ENCODE measurements at places on chromosomes 6 and 20.

DNA sequence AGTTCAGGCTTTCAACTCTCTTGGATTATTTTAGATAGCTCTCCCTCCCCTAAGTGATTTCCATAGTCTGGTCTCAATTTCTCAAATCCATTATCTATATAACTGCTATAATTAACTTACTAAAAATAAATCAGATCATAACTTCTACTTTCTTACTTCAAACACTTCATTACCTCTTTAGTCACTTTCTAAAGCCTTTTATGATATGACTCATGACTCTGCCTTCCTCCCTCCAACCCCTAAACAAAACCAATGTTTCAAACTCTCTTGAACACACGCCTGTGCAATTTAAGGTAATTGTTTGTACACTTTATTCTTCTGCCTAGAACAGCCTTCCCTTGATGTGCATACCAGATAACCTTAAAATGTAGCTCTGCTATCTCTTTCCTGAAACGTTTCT lies 100.5 kb downstream of the LMBRD1 start:
- DNase-seq, result no peak

GRCh38 chr6:72552938-72553337 lies 68.9 kb upstream of the KCNQ5 start:
- DNase-seq, result no peak

DNA sequence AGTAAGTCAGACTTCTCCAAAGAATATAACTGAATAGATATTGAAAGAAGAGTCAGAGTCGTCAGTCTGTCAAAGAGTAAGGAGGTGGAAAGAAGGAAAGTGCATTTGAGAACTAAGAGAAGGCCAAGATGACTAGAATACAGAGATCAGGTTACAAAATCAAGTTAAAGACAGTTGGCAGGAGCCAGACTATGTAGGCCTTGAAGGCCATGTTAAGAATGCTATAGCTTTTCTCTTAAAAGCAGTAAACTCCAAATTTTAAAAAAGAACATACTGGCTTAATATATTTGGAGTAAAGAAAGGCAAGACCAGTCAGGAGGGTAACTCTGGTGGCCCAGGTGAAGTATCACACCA lies 68.8 kb downstream of the IBTK start:
- no peak for DNase-seq

DNA sequence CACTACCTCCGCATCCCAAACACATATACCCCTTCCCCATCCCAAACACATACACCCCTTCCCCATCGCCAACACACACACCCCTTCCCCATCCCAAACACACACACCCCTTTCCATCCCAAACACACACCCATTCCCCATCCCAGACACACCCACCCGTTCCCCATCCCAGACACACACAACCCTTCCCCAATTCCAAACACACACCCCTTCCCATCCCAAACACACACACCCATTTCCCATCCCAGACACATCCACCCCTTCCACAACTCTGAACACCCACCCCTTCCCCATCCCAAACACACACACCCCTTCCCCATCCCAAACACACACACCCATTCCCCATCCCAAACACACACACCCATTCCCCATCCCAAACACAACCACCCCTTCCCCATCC lies 314.5 kb downstream of the KIF16B start:
- no peak for DNase-seq

- no peak for DNase-seq
Measured at GRCh38 chr6:124443541-124443940, 518.7 kb upstream of the RNF217 start.

GRCh38 chr6:26032340-26033084 lies 54.7 kb upstream of the HFE start:
- peak; percentile 40 for DNase-seq

- no peak for DNase-seq
Measured at GRCh38 chr6:4561773-4562400, 214.3 kb upstream of the CDYL start.

- DNase-seq, result no peak
Measured at GRCh38 chr6:87465051-87465450, 7.7 kb upstream of the SLC35A1 start.

DNA sequence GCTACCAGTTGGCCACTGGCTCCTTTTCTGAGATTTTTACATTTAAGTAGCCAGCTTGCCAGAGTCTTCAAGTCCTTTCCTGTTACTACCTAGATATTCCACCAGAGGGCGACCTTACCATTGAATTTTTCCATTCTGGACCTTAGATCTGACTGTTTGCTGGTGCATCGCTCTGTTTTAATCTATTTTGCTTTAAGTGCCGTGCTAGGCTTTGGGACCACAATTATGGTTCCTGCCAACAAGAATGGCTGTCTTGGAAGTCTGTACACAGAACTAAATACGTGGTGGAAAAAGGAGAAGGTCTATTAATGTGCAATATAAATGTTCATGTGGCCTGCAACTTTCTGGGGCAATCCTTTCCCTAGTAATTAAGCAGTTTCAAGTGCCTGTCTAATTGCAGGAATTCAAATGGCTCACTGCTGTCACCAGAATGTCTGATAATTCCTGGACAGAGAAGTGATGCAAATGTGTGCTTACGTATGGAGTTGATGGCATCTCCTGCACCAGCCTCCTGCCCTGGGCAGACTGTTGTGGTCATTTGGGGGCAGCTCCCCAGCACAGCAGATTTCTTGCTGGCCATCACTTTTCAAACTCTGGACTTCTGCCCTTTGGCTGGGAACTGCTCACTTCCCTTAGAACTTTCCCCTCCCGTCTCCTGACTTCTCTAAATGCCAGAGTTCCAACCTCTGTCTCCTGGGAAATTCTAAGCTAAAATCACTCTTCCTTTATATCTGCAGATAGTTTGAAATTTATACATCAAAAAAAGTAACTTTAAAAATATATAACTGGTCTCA lies 5.6 kb upstream of the HLA-DOA start:
- DNase-seq, result no peak

- DNase-seq, result peak; percentile 42
Measured at GRCh38 chr6:25006565-25007001, 70.8 kb upstream of the RIPOR2 start.

- DNase-seq, result no peak
Measured at GRCh38 chr20:32205843-32206759, 1.4 kb downstream of the PLAGL2 start.

- peak; percentile 90 for DNase-seq
Measured at GRCh38 chr6:149746147-149746946, at the start of gene NUP43. Gene NUP43, minus strand, starts transcription at chr6:149746529. Its CDS starts 34 bp downstream, at chr6:149746495.

DNA sequence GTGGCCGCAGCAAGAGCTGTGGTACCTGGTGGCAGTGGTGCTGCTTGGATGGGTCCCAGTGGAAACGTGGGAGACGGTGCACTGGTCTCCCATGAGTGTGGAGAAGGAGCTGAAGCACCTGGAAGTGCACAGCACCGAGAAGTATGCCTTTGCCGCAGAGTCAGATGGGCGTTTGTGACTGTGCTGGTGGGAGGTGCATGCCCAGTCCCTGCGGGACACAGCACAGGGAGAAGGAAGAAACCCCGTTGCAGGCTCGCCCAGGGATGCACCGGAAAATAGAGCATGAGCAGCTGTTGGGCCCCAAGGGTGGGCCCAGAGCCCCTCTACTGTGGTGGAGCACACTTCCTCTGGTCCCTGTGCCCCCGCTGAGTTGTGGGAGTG lies 19.3 kb upstream of the RGS17 start:
- no peak for DNase-seq

DNA sequence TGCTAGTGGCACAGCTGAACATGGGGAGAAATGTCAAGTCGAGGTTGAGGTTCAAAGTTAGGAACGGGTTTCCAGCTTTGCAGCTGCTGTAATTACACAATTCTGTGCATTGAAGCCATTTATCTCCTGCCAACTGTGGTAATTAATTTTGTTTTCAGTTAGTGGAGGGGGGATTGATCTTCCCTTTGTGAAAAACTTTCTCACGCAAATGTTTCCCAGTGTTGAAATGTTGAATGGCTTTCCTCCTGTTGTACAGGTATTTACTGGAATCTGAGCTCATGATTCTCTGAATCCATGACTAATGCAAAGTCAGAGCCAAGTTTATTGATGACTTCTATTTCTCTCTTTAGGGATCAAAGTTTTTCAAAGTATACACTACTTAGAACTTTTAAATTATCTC lies 198.4 kb upstream of the SLC35B3 start:
- no peak for DNase-seq

- DNase-seq, result no peak
Measured at GRCh38 chr20:35643045-35643444, 21.7 kb downstream of the CPNE1 start.

DNA sequence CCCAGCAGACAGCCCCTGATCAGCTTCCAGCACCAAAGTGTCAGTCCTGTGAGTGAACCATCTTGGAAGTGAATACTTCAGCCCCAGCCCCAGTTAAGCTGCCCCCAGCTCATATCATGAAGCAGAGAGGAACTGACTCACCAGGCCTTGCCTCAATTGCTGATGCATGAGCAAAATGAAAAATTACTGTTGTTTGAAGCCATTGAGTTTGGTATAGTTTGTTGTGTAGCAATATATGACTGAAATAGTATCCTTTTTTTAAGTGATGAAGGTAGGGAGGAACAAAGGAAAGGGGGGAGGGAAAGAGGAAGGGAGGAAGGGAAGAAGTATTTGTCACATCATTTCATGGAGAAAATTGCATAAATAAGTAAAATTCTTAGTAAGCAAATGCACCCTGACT lies 266.4 kb downstream of the MAFB start:
- no peak for DNase-seq

DNA sequence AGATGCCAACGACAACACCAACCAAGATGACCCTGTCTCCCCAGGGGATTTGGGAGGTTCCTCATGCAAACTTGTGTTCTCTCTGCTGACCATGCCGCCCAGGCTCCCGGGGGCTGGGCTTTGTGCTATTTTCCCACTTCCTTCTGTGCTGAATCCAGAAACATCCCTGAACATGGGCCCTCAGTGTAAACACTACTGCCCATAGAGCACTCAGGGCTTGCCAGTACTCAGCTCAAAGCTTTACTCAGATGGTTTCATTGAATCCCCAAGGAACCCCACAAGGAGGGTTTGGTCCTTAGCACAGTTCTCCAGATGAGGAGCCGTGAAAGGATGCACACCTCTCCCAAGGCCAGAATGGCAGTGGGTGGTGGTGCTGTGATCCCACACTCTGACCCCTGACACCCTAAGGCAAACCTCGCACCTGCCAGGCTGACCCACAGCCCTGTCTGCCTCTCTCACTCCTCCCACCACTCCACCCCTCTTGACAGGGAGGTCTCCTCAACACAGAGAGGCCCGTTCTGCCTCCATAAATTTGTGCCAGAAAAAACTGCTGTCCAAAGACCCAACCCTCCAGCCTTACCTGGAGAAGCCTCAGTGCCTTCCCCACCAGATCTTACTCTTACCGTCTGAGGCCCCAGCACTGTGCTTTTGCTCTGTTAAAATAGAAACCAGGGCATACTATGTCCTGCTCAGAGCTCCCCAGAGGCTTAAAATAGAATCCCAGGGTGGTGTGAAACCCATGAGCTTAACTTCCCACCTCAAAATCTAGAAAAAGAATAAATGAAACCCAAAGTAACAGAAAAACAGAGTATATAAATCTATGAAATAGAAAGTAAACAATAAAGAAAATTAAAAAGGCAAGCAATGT lies 283.0 kb upstream of the CDH4 start:
- no peak for DNase-seq

GRCh38 chr6:157187182-157188083 lies 135.9 kb downstream of the TMEM242 start:
- no peak for DNase-seq

DNA sequence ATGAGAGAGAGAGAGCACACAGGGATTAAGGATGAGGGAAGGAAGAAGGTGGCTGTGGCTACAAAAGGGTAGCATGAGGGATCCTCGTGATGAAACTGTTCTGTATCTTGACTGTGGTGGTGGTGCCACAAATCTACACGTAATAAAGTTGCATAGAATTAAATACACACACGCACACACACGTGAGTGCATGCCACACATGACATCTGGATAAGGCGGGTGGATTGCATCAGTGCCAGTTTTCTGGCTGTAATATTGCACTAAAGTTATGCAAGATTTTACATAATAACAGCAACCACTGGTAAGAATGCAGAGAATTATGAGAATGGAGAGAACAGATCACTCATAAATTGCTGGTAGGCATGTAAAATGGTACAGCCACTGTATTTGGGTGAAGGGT lies 16.9 kb upstream of the STK35 start:
- no peak for DNase-seq

- no peak for DNase-seq
Measured at GRCh38 chr6:52103623-52104022, 16.2 kb upstream of the PKHD1 start.

- no peak for DNase-seq
Measured at GRCh38 chr6:163531122-163531521, 116.6 kb downstream of the QKI start.

DNA sequence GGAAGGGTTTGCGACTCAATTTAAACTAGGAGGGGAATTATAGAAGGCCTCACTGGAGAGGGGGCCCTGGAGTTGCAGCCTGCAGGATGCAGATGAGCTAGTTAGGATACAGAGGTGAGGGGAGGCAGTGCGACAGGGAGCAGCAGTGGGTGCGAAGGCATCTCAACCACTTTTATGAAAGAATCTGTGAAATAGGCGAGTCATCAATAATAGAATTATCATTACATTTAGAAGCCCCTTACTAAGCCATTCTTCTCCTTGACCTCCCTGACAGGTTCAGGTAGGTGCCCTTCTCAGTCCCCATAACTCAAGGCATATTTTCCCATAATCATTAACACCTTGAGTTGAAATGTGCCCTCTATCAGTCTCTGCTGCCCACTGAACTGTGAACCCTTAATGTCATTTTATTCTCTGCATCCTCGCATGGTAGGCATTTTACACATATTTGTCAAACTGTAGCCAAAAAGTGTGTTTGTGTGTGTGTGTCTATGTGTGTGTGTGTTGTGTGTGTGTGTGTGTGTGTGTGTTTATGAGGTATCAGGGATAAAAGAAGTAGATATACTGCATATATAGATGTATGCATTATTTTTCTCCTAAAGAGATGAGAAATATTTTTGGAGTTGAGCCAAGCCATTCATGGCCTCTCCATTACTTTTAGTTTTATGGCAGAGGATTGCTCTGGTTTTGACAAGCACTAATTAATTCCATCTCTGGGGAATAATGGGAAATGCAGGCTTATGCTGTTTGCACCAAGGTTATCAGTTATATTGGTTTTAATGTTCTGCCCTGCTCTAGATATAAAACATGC lies 898.8 kb downstream of the KIF16B start:
- no peak for DNase-seq

GRCh38 chr6:12250383-12250770 lies 39.8 kb upstream of the EDN1 start:
- DNase-seq, result no peak

DNA sequence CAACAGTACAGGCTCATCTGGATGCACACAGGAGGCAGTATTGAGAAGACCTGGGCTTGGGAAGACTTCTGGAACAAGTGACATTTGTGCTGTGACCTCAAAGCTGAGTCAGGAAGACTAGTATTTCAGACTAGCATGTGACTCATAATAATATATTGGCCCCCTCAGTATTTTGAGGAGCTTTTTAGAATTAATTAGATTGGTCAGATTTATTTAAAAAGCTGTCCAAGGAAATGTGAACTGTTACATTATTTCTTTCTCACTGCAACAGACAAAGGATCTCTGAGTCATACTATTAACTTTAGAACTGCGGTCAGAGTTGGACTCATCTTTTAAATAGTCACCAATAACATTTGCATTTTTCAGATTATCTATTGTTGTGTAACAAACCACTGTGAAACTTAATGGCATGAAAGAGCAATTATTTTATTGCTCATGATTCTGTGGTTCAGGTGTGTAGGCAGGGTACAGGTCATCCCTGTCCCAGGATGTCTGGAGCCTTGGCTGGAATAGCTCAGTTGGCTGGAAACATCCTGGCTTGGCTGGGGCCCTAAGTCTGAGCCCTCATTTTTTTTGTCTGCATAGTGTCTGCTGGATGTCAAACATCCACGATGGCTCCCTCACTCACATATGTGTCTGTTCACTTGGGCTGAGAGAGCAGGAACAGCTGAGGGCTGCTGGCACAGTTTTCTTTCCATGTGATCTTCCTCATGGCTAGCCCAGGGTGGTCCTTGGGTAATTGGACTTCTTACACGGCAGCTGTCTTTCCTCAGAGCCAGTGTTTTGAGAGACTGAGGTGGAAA lies 46.9 kb downstream of the MAP3K4 start:
- no peak for DNase-seq

Data from activated T-cell treated with anti-CD3 and anti-CD28 coated beads, Interleukin-2, amount 50 U/mL, for 1 hour (primary cell).